ENCODE measurements at places on chromosomes 1 and 21.

DNA sequence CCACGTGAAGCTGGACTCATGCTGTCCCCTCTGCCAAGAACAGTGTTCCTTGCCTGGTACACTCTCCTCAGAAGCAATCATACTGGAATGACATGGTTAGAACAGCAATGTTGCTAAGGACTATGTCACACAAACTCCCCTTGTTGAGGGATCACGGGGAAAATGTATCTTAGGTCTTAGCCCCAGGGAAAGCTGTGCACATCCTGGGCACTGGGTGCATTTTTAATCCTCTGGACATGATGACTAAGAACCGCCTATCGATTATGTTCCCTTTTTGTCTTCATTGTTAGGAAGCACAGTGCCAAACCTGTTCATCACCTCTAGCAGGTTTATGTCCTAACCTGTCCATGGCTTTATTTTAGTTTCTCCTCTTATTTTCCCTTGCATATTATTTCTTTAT, 115.1 kb downstream of the HIVEP3 start:
- DNase-seq, result no peak

- no peak for DNase-seq
Measured at GRCh38 chr1:52404975-52405338, 555 bp downstream of the PRPF38A start.

GRCh38 chr1:180376800-180377199, 125.6 kb downstream of the ACBD6 start:
- DNase-seq, result no peak

GRCh38 chr1:115277276-115277675, 60.8 kb downstream of the NGF start:
- no peak for DNase-seq

GRCh38 chr1:99758073-99758511, 8.3 kb downstream of the FRRS1 start:
- no peak for DNase-seq

DNA sequence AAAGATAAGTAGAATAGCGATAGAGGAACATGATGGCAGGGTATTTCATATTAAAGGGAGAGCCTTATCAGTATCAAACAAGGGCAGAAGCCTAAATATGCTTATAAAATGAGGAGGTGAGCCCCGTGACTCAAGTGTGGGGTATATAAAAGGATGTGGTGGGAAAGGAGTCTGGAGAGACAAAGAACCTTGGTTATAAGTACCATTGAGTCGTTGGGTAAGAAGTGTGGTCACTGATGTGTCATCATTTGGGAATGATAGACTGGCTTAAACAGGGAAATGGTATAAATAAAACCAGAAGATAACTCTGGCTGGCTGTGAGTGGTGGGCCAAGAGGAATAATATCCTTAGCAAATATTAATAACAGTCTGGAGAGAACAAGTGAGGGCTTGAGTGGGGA, 10.9 kb upstream of the CD5L start:
- DNase-seq, result no peak

DNA sequence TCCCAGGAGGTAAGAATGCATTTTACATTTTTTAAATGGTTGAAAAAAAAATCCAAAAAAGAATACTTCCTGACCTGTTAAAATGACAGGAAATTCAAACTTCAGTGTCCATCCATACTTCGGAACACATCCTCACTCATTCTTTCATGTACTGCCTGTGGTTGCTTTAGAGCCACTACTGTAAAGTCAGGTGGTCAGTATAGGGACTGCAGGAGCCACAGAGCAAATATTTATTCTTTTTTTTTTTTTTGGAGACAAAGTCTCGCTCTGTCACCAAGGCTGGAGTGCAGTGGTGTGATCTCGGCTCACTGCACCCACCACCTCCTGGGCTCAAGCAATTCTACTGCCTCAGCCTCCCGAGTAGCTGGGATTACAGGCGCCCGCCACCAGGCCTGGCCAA, 124.7 kb downstream of the CLIC6 start:
- no peak for DNase-seq

GRCh38 chr1:92326681-92327080, 27.8 kb downstream of the RPAP2 start:
- DNase-seq, result no peak

DNA sequence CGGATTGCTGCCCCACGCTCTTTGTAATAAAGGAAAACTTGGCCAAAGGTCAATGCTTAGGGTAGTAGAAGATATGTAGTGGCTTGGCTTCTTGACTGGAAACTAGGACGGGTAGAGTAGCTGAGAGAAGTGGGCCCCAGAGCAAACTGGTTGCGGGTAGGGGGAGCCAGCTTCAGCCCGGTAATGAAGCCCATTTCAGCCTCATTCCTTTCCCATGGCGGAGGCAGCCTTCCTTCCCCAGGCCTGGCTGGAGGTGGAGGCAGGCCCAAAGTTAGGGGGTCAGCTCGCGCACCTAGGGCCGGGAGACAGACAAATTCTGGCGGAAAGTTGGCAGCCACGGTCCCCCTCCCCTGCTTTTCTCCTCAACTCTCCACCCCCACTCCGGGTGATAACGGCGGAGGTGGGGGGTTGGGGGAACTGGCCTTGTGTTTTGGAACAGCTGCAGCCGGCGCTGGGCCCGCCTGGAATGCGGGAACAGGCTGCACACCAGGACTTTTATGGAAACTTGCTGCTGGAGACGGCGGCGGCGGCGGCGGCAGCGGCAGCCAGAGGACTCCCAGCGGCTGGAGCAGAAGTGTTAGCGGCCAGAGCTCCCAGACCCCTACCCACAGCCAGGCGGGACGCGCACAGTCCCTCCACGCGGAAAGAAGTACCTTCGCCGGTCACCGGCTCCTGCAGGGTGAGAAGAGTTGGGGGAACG, at the start of gene NEXN:
TSS of gene NEXN (plus strand) at position 544 of the 700 bp plus-strand sequence. CDS start 27,483 bp downstream, outside the sequence.
- peak; percentile 21 for DNase-seq

GRCh38 chr1:64965366-64966157, 787 bp downstream of the JAK1 start:
- DNase-seq, result peak; percentile 28

DNA sequence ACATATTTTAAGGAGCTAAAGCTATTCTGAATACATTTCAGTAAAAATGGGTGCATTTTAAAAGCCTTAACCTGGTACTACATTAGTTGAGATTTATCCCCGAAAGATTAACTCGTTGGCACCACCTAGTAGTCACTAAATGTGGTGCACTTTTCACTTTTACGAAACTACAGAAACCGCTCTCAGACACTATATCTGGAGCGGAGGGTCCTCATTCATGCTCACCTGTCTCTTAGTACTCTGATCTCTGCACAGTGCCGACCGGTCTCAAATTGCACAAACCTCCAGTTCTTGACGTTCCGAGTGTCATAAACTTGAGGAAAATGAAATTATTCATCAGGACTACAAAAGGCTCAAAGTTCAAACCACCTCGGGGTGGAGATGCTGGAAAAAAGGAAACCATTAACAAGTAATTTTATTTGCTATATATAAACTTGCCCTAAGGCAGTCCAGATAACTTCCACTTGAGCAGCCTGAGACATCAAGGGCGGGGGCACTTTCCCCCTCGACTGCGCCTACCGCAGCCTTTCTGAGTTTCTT, 722 bp downstream of the LZIC start:
- peak; percentile 49 for DNase-seq

DNA sequence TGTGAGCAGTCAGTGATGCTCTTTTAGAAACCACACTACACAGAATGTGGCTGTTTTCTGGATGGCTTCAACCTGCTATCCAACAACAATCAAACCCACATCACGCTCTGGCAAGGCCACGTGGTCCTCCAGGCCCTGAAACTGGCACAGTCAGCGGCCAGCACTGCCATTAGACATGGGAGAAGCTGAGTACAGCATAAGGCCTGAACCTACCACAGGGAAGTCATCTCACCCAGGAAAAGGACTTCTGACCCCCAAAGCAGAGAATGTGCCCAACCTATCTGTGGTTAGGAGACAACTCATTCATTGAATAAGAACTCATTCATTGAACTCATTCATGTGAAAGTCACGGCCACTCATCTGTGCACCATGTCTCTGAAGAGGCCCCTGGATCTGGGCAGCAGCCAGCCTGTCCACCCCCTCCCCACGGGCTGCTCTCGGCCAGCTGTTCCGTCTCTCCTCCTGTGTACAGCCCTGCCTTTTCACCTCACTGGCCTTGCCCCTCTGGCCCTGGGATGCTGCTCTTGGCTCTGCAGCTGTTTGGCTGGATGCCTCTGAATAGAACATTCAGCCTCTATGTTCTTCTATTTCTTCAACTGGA, 41.1 kb downstream of the C1orf198 start:
- DNase-seq, result no peak

- DNase-seq, result no peak
Measured at GRCh38 chr1:34833711-34834110, 25.8 kb downstream of the SMIM12 start.

DNA sequence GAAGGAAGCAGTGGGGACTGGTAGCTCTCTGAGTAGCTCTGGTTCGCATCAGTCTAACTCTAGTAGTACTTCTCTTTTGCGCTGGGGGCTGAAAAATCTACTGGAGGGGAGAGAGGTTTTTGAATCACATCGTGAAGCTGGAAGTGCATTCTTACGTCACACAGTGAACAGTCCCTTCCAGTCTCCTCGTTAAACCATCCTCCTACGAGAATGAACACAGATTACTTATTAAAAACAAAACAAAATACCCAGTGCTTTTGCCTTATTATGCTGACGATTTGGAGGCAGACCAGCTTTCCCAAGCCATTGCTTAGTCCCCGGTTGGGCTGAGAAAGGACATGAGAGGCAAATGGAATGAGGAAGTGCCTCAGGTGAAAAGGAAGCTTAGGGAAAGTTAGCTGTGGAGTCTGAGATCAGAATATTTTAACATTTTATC, 16.1 kb downstream of the HUNK start:
- DNase-seq, result no peak

- peak; percentile 73 for DNase-seq
Measured at GRCh38 chr1:201530741-201531531, 8.0 kb upstream of the NAV1 start.

Measured in SHP77 (cell line).